ENCODE measurements at places on chromosomes 1 and 21.
A peak's percentile ranks its signal among the peaks of the same experiment; 100 is the strongest.

DNA sequence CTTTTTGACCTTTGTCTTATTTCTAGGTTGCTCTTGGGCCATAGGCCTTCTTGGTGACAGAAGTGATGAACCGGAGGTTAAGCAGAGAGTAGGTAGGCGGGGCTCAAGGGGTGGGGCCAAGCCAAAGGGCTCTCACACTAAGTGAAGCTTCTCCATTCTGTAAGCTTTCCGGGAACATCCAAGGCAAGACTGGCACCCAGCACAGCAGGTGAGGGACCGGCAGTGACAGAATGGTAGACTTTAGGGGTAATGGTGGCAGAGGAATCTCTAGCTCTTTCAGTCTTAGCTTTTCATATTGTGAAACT, at the start of gene TNFAIP8L2:
Gene TNFAIP8L2 (plus strand): TSS at position 135 of the 305 bp plus-strand sequence. CDS start 2,049 bp downstream, outside the sequence.
- no peak for DNase-seq

GRCh38 chr1:87600854-87601253, 272.2 kb downstream of the LMO4 start:
- DNase-seq = no peak

- no peak for DNase-seq
Observed at GRCh38 chr1:158028969-158029368, 35.5 kb downstream of the KIRREL1 start.

DNA sequence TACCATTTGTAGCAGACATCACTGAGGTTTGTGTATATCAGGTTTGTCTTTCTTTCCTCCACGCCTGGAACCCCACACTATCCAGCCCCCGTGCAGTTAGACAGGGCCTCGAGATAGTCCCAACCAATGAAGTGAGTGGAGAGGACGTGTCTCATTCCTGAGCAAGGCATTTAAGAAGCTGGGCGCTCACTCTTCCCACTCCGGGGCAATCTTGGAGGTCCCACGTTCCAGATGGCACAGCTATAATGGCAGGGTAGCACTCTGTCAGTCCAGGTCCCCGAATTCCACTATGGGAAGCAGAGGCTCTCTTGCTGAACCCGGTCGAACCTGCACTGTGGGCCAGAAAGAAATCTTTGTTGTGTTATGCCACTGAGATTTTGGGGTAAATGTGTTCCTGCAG, 57.3 kb upstream of the CSF3R start:
- no peak for DNase-seq

DNA sequence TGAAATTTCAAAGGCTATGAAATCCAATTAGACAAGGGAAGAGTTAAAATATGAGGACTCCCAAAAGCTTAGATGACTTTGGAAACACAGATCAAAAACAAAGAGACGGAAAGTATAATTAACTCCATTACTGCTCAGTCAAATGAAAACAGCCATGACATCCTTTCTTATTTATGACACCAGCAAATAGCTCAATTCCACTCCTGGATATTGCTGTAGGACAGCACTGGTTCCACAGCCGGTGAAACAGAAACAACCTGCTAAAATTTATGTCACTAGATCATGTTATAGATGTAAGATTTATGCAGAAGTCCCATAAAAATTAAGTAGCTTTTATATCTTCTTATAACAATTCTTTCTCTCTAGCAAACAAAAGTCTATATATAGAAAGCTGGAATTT, 65.6 kb upstream of the RRP15 start:
- DNase-seq = no peak

GRCh38 chr1:50981741-50982140, 11.7 kb downstream of the CDKN2C start:
- no peak for DNase-seq

- DNase-seq = no peak
Observed at GRCh38 chr21:37764691-37765090, 151.6 kb downstream of the KCNJ6 start.

- no peak for DNase-seq
Observed at GRCh38 chr1:232627171-232627570, 2.8 kb downstream of the SIPA1L2 start.

DNA sequence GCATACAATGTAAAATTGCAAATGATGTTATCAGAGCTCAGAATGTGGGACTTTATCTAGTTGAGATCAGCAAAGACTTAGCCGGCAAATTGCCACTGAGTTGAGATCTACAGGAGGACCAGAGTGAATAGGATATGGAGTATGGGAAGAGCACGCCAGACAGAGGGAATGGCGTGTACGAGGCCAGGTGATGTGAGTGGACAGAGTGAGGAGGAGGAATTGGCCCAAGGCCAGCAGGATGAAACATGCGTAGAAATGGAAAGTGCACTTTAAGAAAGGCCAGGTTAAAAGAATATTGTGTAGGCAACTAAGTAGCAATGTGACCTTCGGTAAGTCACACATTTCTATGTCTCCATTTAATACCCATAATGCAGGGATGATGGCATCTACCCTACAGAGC, 211.0 kb downstream of the ZP4 start:
- no peak for DNase-seq

DNA sequence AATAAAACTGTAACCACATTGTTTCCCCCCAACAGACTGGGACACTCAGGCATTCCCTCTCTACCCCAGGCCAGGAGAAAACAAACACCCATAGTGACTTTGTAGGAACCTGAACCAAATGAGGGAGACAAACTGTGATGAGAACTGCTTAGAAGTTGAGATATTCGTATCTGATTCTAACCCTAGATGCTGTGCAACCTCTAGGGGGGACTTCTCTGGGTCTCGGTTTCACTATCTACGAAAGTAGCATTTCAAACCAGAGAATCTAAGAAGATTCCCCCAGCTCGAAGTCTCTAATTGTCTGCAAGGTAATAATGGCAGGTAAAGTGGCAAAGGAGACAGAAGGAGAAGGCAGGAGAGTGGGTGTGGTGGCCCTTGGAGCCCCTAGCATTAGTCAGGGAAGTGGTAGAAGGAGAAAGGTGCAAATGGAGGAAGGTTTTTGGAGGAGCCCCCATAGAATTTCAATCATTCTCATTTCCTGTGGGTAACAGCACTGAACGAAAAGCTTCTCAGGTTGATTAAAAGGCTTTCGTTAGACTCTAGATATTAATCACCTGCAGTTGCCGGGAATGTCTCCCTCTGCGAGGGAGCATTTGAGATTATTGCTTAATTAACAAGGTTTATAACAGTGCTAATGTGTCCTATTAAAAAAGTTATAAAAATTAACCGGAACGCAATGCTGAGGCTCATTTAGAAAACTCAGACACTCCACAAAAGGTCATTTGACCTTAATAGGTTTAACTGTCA, 46.4 kb downstream of the BEND5 start:
- no peak for DNase-seq

DNA sequence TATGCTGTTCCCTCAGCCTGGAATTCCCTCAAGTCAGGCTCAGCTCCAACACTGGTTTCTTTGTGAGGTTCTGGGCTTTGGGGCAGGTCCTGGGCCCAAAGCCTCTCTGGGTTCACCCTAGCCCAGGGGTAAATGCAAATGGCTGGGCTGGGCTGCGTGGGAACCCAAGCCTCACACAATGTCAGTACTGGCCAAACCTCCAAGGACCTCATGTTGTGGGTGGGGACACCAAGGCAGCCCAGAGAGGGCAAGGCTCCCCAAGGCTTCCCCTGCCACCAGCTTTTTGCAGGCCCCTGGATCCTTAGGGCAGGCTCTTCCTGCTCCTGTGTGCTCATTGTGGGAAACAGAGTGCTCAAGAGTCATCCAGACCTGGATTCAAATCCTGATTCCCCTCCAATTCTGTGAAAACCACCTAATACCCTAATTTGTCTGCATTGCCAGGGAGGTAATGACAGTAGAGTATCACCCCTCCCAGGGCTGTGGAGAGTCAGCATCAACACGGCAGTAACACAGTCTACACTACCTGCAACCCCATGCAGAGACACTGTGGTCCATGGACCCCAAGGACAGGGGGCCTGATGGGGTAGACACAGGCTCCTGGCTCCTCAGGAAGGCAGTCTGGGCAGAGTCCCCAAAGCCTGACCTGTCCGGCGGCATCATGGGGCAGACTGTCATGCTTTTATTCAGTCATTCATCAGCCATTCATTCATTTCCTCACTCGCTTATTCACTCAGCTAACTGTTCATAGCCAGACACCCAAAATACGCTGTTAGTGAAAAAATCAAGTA, 85.7 kb downstream of the DMRTB1 start:
- no peak for DNase-seq

GRCh38 chr21:18518054-18518481, 114.5 kb upstream of the TMPRSS15 start:
- DNase-seq = no peak

DNA sequence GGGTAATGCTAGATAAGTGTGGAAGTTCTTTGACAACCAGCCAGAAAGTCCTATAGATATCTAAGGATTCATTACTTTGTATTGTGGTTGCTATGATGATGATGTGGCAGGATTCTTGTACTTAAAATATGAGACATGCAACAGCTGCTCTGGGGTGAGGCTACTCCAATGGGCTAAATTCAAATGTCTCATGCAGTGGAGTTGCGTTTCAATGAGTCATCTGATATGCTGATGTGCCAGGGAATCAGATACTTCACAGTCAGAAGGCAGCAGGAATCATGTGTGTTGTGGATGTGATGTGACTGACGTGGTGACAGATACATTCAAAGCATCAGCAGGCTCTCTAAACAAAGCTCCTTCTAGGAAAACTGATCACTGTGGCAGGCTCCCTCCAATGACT, 66.5 kb downstream of the TSEN15 start:
- DNase-seq = peak; percentile 19

DNA sequence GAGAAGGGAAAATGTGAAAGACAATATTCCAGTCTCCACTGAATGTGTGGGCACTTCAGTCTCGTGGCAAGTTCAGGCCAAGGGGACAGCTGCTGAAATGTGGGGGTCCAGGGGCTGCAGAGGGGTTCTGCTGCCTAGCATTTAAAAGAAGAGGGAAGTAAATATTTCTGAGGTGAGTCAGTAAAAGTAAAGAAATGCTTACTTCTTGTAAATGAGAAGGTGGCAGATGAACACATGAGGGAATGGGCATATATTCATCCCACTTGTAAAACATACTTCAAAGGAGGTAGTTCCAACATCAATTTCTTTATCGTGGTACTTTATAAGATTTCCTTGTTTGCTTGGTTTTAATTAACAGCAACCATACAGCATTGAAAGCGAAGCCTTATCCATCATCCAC, 63.1 kb upstream of the HIVEP3 start:
- DNase-seq = no peak

- DNase-seq = peak; percentile 58
Observed at GRCh38 chr1:244050835-244051444, at the start of gene ZBTB18. Gene ZBTB18 (plus strand): TSS chr1:244051283. CDS start chr1:244051432, 149 bp downstream.

DNA sequence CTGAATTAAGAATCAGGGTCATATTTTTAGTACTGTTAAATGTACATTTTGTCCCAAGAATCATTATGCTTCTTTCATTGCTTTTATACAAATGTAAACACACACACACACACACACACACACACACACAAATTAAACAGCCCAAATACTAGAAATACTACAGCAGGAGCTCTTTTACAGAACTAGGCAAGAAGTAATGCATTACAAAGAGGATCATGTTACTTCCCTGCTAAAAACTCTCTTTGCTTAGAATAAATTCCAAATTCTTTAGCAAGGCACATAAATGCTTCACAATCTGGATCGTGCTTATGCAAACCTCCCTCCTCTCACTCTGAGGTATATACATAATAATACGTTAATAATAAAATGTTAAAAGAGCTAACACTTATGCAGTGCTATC, 720.4 kb upstream of the ADGRL4 start:
- DNase-seq = no peak

DNA sequence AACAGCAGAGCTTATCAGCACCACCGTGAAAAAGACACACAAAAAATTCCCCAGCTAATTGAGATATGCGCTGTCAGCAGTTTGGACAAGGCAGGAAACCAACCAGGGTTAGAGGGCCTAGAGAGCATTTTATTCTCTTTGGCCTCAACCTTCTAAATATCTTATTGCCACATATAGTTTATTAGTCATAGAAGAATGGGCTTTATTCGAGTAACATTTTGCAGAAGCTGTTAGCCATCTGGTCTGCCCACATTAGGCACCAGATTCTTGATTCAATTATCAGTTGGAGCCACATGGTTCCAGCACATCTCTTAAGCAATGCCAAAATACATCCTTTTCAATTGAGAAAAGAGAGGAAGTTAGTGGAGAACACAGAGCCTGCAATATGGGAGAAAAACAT, 109.9 kb upstream of the CXADR start:
- DNase-seq = no peak

DNA sequence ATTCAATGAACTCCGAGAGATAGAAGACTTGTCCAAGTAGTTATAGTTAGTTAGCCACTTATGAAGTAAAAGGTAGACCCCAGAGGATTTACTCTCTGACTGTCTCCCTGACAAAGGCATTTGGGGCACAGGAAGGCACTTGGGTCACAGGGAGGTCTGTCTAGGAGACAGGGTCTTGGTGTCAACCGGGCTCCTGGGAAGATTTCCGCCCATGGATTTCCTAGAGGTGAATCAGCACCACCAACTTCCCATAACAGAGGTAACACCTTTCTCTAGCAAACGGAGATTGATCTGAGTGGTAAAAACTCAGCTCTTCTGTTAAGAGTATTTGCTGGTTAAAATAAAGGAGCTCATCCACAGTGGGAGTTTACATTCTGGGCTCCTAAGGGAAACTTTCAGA, 16.4 kb downstream of the CCN1 start:
- DNase-seq = no peak

GRCh38 chr1:183887826-183888819, 83.2 kb downstream of the RGL1 start:
- DNase-seq = no peak

DNA sequence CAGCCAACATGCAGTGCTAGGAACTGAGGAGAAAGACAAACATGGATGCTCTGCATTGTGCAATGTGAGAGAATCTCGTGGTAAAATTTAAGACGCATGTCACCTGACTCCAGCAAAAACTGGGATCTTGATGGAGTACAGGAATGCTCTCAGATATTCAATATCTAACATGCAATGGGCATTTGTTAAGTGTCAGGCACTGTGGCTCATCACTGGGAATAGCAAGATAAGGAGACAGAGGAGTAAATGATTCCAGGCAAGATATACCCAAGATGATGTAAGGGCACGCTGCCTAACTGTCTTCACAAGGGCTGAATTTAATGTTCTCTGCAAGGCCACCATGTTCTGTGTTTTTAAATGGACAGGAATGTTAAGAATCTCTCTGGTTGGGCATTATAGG, 67.8 kb downstream of the LPAR3 start:
- DNase-seq = no peak

GRCh38 chr1:211591980-211592493, 13.1 kb upstream of the SLC30A1 start:
- no peak for DNase-seq

GRCh38 chr1:59670662-59671061, 144.1 kb upstream of the HOOK1 start:
- DNase-seq = no peak

GRCh38 chr1:153801028-153801625, 25.9 kb downstream of the SLC27A3 start:
- DNase-seq = no peak

GRCh38 chr1:194723067-194723466, 1536.7 kb upstream of the B3GALT2 start:
- DNase-seq = no peak

GRCh38 chr21:35394049-35394448, 344.9 kb upstream of the RUNX1 start:
- no peak for DNase-seq

DNA sequence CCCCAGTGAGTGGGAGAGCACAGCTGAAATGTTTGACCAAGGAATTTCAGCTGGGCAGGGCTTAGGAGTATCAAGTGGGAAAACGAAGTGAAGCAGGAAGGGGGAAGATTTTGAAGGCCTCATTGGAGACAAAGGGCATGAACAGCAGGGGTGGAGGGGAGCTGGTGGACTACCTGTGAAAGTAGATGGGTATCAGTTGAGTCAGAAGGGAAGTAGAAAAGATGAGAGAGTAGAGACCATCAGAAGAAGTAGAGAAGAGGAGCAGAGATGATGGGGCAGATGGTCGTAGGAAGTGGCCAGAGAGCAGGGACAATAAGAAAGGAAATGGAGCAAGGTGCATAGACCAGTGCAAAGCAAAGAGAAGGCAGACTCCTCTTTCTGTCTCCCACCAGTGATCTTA, 189.0 kb upstream of the RUNX1 start:
- DNase-seq = no peak

All from muscle of arm (tissue), 14 donors.